Activated T-cell treated with anti-CD3 and anti-CD28 coated beads for 1 hour (primary cell): ENCODE measurements at places on chromosomes 2 and 18.

DNA sequence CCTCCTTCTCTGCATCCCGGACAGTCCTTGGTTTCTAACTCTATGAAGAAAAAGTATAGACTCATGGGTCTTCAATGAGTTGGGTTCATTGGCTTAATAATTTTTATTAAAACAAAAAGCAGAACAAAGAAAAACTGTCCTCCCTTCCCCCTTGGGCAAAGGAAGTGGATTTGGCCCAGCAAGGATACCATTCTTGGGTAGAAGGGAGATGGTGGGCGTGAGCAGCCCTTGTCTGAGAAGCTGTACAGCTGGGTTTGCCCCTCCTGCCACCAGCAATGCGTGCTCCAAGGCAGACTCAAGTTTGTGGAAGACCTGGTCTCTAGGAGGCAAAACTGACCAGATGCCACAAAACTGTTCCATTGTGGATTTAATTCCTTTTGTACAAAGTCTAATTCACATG, 12.7 kb downstream of the PCARE start:
- DNase-seq: no peak

GRCh38 chr2:172427990-172428831, 825 bp downstream of the ITGA6 start:
- DNase-seq: peak; percentile 48

- DNase-seq: no peak
Measured at GRCh38 chr2:79982445-79982844, 322.1 kb downstream of the LRRTM1 start.

DNA sequence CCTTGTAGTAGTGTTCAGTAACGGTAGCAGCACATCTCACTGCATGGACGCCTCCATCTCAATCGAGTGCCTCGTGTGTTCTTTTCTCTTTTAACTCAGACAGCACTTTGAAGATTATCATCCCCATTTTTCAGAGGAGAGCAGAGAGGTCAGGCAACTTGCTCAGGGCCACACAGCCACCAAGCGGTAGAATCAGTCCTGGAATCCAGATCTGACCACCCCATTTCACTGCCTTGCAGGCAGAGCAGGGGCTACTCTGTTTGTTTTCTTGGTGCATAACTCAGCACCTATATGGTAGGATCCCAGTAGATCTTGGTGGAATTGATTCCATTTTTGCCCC, 129.5 kb downstream of the SMAD7 start:
- DNase-seq: no peak

- DNase-seq: no peak
Measured at GRCh38 chr2:161352719-161353118, 44.5 kb downstream of the PSMD14 start.

GRCh38 chr2:69138247-69138772, 125.3 kb downstream of the ANTXR1 start:
- no peak for DNase-seq

DNA sequence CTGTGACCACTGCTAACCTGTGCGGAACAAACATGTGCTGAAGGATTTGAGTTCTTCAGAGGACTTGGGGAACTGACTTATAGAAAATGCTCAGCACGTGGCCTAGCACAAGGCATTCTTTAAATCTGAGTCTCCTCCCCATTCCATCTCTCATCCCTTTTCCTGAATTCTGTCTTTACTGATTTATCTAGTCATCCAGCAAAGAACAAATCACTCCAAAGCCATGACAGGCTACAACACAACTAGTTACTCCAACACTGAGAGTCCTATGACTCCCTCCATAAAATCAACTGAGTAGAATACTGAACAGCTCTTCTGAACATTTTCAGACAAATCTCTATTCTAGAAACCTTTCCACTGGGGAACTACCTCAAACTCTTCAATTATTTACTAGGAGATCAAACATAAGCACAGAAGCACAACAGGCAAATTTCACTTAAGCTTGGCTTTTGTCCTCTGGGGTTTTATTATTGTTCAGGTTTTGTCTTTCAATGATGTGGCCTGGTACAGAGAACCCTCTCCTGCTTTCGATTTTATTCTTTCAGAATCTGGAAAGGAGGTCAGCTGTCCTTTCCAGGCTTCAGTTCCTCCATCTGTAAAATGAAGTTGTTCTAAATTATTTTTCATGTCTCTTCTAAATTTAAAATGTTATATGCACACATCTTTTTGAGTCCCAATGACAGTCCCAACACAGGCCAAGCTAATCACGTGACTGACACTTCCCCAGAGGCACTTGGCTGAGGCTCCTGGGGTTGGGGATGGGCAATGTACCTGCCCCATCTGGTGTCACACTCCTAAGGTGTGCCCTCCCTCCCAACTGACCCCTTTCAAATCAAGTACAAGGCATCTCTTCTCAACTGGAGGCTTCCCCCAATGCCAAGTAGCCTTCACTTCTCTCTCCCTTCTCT, 31.8 kb downstream of the RNU4ATAC start:
- no peak for DNase-seq

GRCh38 chr2:67399144-67399543, 2.0 kb downstream of the ETAA1 start:
- DNase-seq: no peak

GRCh38 chr2:181578829-181579228, 78.1 kb downstream of the CERKL start:
- no peak for DNase-seq

DNA sequence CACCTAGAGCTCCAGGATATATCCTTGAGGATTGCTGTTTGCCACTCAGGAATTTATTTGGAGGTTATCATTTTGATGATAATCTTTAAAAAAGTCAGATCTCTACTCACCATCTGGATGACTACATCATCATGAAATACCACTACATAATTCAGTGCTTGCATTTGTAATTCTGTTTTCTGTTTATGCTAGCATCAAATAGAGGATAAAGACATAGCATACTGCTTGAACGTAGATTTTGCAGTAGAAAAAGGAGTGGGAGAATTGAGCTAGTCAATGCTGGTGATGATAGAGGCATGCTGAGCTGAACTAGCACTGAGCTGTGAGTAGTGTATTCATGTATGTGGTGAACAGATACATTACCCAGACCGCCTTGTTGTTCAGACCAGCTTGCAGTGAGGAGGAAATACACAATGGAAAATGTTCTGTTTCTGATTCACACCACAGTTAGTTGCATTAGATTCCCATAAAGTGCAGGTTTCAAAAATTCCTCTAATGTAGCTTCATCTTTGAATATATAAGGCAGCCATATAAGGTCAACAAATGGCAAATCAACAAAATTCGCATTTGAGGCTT, 68.8 kb upstream of the CDC42EP3 start:
- no peak for DNase-seq

GRCh38 chr2:191171286-191171685, 20.5 kb upstream of the STAT4 start:
- DNase-seq: no peak
